Spleen (tissue), 13 donors: ENCODE measurements at places on chromosomes 2 and 18. TPM values are rescaled to one million over a fixed set of nuclear protein-coding genes. Genes with fewer than 3 reads are reported as not detected.

AKAIN1 gene
- total RNA-seq, result not detected

SULT1C2 gene
- 0.34 TPM for total RNA-seq

GRCh38 chr18:45316127-45316526 is 299.1 kb upstream of the SLC14A2 start:
- DNase-seq, result no peak

DNA sequence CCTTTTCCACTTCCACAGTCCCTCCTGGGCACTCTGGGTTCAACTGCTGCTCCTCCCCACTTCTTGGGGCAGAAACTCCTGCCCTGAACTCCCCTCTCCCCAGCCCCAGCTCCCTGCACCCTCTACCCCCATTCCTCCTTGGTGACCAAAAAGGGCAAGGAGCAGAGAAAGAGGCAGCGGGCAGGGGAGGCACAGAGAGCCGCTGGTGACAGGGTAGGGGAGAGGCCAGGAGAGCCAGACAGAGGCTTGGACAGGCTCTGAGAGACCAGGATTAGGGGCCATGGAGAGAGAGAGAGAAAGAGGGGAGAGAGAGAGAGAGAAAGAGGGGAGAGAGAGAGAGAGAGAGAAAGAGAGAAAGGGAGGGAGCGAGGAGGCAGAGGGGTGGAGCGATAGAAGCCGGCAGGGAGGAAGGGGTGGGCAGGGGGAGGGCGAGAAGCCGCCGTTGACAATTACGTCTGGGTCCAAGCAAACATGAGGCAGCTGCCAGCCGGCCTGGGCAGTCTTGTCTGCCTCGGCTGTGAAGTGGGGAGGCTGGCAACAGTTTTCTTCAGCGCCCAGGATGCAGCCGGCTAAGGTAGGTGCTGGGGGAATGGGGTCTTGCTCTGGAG is at the start of gene KCNIP3:
TSS of gene KCNIP3 (plus strand) at position 468 of the 608 bp plus-strand sequence. CDS start at position 560, 92 bp downstream.
- no peak for DNase-seq

DNA sequence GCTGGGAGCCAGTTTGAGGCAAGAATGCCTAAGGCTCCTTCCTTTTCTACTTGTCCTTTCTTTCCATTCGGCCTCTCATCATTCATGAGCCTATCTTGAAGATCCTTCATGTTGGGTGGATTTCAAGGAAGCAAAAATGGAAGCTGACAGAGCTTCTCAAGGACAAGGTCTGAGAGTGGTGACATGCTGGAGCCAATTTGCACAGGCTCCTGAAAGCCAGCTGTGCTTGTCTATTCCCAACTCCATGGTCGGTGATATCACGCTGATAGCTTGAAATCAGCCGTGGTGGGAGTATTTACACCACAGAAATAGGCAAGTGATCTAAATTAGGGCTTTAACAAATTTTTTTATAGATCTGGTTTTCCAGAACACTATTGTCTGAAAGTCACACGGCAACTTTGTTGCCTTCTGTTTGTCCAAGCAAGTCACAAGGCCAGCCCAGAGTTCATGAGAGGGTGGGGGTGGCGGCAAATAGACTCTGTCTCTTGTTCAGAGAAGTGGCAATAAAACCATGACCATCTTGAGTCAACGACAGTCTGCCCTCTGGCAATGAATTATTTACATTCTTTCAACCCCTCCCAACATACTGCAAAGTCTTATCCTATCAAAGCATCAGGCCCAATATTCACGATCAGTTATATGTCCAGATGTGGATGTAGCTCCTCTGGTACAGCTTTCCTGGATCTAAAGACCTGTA is 49.9 kb upstream of the SLC35F5 start:
- DNase-seq, result no peak
